ENCODE measurements at places on chromosomes 5 and 9.

DNA sequence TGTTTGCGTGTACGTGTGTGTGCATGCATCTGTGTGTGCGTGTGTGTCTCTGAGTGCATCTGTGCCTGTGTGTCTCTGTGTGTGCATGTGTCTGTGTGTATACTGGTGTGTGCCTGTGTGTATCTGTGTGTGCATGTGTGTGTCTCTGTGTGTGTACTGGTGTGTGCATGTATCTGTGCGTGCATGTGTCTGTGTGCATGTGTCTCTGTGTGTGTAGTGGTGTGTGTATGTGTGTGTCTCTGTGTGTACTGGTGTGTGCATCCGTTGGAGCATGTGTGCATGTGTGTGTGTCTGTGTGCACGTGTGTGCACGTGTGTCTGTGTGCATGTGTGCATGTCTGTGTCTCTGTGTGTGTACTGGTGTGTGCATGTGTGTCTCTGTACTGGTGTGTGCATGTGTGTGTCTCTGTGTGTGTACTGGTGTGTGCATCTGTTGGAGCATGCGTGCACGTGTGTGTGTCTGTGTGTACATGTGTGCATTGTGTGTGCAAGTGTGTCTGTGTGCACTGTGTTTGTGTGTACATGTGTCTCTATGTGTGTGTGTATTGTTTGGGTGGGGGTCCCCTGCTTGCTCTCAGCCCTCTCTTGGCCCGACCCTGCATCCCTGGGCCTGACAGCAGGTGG is 23.8 kb upstream of the NOTCH1 start:
- DNase-seq, result no peak

DNA sequence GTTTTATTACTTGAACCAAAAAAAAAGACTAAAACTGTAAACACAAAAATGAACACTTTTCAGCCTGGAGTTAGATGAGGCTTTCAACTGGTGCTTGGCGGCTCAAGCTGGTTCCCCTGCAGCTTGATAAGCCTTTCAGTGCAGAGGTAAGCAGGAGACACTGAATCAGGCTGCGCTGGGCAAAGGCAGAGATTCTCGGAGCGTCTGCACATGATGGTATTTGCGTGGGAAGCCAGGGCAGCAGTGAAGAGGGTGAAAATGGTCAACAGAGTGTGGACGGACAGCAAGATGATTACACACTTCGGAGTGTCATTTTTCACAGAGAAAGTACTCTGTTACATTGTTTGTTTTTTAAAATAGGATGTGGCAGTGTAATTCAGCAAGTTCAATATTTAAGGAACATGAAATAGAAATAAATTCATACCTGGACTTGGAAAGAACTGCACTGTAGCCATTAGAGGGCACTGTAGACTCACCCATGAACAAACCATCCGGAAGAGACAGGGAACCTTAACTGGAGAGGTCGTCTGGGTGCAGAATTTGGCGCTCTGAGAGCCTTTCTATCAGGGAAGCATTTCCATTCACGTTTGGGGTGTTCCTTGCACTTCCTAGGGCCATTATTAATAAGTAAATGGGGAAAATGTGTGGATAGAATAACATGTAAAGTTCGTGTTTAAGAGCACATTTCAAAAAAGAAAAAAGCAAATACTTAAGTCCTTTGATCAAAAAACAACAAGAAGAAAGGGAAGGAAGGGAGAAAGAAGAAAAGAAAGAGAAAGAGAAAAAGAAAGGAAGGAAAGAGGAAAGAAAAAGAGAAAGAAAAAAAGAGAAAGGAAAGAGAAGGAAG is 69.8 kb downstream of the ICE1 start:
- peak; percentile 49 for DNase-seq

DNA sequence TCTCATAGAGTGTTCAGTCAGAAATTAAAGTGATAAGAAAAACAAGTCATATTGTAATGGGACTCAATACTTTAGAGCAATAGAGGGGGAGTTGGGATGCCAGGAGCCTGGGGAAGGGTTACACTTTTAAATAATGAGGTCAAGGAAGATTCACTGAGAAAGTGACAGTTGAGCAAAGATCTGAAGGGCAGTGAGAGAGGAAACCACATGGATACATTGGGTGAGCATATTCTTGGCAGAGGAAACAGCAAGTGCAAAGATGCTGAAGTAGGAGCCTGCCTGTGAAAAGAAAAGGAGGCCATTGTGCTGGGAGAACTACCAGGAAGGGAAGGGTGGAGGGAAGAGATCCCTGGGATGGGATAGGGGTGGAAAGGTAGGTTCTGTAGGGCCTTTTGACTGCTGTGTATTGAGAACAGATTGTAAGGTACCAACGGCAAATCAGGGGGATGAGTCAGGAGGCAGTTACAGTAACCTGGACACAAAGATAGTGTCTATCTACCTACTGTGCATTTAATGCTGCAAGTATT is 79.4 kb downstream of the PAM start:
- no peak for DNase-seq

GRCh38 chr5:113897748-113898147 is 384.3 kb downstream of the YTHDC2 start:
- no peak for DNase-seq

GRCh38 chr9:137813651-137814415 is 63.7 kb upstream of the CACNA1B start:
- no peak for DNase-seq

DNA sequence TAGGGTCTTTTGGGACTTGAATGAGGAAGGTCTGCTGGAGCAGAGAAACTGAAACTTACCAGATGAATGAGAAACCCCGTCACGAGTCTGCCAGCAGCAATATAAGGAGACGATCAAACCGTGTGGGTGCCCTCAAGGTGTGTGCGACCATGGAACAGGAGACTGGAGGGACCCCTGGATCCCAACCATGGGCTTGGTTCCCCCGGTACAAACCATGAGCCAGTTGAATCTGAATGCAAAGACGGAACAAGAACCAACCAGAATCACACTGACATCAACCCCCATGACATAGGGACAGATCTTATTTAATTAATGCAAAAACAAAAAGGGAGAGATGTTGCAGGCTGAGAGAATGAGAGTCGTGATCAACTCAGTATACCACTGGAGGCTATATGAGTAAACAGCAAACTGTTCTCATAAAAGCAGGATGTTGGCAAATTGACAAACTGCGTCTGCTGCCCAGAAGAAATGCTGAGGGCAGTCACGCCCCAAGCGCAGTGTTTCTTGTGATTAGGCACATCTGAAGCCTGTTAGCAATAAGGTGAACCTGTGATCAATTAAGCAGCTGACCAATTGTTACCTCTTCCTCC is 475.5 kb upstream of the ACO1 start:
- DNase-seq, result no peak

DNA sequence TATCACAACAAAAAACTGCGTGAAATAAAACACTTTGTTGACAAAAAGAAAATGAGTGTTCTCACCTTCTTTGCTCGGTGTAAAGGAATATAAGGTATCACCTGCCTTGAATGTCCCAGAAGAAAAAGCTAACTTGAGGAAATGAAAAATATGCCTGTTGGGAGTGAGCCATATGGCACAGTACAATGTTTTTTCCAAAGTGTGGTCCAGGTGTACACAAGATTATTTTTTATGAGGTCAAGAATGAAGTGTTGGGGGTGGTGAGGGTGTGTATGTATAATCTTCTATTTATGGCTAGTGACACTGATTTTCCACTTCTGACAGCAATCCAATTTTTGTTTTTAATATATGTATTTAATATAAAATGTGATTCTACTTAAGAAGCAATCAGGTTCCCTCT is 134.4 kb downstream of the RFX3 start:
- no peak for DNase-seq

DNA sequence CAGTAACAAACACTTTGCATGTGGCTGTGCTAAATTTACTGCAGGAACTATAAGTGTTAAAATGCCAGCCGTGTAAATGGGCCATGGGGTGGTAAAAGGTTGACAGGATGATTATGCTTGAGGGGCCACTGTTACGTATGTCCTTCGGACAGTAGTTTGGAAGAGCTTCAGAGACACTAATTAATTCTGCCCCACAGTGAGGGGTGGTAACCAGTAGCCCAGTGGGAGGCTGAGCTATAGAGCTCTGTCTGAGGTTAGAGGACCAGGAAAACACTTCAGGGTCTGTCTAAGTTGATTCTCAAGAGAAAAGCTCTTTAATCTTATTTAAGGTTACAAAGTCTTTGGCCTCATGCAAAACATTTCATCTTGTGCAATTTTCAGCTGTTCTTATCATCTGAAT is 176.6 kb downstream of the DMRTA1 start:
- no peak for DNase-seq

DNA sequence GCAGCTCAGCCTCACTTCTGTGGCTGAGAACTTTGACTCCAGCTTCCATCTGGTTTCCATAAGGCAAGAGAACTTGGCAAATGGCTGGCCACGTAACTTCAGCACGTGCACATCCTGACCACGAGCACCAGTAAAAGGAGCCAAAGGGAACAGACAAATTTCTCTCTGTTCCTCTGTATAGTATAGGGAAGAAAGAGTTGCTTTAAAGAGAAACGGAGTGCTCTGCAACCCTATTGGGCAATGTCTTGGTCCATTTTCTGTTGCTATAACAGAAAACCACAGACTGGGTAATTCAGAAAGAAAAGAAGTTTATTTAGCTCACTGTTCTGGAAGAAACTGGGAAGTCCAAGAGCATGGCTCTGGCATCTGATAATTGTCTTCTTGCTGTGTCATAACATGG is 558.7 kb downstream of the ACTL7B start:
- no peak for DNase-seq

GRCh38 chr9:73327149-73327548 is 175.5 kb downstream of the ANXA1 start:
- DNase-seq, result no peak

- no peak for DNase-seq
Measured at GRCh38 chr5:57445006-57445704, 37.5 kb downstream of the ACTBL2 start.

DNA sequence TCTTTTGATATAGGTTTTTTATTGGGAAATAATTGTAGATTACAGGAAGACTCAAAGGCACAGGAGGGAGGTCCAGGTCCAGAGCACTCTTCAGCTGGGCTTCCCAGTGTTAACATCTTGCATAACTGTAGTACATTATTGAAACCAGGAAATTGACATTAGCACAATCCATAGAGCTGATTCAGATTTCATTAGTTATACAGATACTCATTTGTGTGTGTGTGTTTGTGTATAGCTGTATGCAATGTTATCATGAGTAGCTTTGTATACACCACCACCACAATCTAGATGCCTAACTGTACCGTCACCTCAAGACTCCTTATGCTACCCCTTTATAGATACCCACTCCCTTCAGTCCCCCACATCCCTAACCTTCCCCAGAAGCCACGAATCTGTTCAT is 47.9 kb downstream of the SLC36A1 start:
- no peak for DNase-seq

DNA sequence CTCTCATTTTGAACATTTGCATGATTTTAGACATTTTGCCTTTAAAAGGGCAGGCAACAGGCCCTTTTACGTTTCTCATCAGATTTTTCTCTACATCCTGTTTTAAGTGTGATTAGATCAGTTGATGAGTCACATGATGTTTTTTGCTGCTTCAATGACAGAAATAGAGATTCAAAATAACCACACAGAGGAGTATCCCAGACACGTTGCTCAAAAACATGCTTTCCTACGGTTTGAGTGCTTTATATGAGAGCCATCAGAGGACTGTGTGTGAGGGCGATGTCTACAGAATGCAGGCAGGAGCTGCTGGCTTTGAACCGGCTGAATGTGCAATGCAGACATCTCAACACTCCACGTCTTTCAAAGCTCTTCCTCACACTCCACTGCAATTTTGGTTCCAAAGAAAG is 42.1 kb downstream of the OTULIN start:
- DNase-seq, result peak; percentile 66

DNA sequence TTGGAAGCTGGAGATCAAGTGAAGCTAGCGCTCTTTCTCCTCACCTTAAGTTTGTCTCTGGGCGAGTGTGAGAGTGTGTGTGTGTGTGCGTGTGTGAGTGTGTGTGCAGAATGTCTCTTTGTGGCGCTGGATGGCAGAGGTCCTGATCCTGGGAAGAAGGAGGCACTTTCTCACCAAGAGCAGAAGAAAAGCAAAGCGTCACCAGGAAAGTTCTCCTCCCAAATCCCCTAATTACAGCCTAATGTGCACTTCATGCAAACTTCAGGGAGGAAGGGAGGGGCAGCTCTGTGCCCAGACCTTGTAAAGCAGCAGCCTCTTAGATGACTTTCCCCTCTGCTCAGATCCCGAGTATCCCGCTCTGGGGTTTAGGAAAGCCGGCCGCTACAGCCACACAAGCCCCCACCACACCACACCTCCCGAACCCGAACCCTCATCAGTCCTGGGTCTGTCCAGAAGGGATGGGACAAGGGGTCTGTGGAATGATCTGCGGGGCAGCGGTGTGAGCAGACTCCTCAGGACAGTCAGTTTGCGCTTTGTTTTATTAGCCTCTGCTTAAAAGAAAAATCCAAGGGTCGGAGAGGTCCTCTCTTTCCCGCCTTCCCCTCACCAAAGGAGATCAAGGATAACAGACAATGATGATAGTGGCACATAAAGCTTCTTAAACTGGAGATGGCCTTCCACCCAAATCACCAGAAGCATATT is at the start of gene HAPLN1:
HAPLN1 (minus strand) TSS at position 20 of the 702 bp plus-strand sequence. CDS start 47,332 bp downstream, outside the sequence.
- no peak for DNase-seq

DNA sequence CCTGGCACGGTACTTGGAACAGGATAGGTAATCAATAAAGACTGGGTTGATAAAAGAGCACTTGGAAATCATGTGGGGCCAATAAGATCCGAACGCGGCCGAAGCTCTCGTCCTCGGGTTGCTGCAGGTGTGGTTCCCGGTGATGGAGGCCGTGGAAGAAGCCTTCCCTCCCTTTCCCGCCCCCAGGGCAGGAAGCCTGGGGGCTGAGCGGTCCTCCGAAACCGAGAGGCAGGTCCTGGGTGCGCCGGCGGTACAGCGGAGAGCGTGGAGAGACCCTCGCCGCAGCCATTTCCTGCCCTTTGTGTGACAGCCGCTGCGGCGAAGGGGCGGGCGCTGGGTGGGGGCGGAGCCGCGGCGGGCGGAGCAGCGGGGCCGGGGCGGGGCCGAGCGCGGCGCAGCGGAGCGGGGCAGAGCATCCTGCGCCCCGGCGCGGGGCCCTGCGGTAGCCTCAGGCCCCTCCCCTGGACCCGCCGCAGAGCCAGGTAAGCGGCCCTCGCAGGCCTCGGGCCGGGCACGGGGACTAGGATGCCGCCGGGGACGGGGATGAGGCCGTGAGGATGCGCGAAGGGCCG is at the start of gene CYFIP2:
CYFIP2 (plus strand) TSS at position 410 of the 572 bp plus-strand sequence. CDS start 19,239 bp downstream, outside the sequence.
- peak; percentile 30 for DNase-seq

- DNase-seq, result peak; percentile 91
Measured at GRCh38 chr5:126988021-126988569, 42.3 kb downstream of the MARCHF3 start.

Data from endothelial cell of umbilical vein (primary cell).